ENCODE measurements at places on chromosomes 11 and 22. TPM values are rescaled to one million over a fixed set of nuclear protein-coding genes. Genes with fewer than 3 reads are reported as not detected.

The INS gene
- not detected for total RNA-seq

The MAPK8IP1 gene
- total RNA-seq: 18.8 TPM

The PDE3B gene
- total RNA-seq: not detected

The CATSPER1 gene
- total RNA-seq: 2.3 TPM

The MS4A6A gene
- not detected for total RNA-seq

All from PC-9 (cell line).